ENCODE measurements at places on chromosomes 4 and X.

GRCh38 chr4:26069218-26069617 lies 155.2 kb downstream of the SMIM20 start:
- no peak for DNase-seq

DNA sequence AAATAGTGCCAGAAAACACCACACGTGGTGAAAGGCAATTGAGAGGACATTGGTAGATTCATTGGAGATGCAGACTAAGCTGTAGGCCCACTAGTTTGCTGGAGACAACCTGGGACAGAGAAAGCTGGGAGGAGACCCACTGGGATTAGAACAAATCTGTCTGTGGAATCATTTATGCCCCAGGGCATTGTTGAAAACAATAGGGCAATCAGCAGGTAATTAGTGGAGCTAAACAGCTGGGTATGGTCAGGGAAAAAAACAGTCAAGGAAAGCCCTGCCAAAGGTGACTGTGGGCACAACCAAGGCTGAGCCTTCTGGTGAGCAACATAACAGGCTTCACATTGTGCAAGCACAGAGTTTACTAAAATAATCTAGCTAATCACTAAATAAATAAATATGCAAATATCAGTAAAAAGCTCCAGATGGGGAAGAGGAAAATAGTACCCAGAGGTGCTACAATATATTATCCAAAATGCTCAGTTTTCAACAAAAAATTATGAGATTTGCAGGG lies 9.0 kb downstream of the TCEAL3 start:
- no peak for DNase-seq

- no peak for DNase-seq
Observed at GRCh38 chrX:137926090-137926489, 360.2 kb downstream of the ZIC3 start.

- DNase-seq, result no peak
Observed at GRCh38 chrX:3990569-3990968, 277.1 kb upstream of the PRKX start.

DNA sequence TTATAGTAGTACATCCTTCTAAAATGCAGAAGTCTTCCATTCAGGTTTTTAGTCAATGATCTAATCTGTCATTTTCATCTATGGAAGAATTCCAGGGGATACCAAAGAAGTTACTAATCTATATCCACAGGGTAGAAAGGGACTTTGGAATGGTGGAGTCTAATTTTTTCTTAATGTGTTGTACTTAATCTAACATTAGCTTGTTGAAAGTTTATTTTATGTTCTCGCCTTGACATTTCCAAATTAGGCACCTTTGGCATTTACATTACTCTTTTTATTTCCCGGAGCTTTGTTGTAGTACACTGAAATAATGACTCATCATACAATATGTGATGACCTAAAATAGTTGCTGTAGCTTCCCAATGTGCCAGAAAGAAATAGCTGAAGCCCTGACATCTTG lies 91.5 kb downstream of the HTR2C start:
- no peak for DNase-seq

DNA sequence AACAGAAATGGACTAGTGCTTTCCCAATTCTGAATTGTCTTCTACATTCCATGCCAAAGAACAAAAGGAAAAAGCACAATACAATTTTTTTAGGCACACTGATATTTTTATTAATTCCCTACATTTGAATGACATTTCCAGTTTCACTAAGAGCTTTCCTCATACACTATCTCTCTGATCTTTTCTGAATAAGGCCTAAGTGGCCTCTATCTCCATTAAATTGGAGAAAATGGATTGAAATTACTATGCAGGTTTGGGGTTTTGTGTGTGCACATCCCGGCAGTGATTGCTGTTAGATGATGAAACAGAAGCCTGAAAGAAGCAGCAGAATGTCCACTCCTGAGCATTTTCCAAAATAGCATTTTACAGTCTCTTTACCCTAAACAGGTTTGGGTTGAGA lies 104.0 kb downstream of the ATP11C start:
- DNase-seq, result no peak

DNA sequence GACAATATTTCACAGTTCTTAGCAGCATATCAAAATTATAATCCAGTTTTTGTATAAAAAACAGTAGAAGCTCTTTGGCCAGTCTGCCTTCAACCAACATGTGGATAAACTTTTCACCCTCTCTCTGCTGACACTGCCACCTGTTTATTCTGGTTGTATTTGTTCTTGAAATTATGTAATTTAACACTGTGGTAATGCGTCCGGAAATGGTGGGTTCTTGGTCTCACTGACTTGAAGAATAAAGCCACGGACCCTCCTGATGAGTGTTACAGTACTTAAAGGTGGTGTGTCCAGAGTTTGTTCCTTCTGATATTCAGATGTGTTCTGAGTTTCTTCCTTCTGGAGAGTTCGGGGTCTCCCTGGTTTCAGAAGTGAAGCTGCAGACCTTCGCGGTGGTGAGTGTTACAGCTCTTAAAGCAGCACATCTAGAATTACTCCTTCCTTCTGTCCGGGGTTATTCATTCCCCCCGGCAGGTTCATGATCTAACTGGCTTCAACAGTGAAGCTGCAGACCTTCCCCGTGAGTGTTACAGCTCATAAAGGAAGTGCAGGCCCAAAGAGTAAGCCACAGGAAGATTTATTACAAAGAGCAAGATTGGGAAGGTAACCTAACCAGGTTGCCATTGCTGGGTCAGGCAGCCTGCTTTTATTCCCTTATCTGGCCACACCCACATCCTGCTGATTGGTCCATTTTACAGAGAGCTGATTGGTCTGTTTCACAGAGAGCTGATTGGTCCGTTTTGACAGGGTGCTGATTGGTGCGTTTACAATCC lies 15.7 kb downstream of the FAM184B start:
- no peak for DNase-seq

- no peak for DNase-seq
Observed at GRCh38 chrX:102976793-102977495, 39.9 kb downstream of the RAB40AL start.

DNA sequence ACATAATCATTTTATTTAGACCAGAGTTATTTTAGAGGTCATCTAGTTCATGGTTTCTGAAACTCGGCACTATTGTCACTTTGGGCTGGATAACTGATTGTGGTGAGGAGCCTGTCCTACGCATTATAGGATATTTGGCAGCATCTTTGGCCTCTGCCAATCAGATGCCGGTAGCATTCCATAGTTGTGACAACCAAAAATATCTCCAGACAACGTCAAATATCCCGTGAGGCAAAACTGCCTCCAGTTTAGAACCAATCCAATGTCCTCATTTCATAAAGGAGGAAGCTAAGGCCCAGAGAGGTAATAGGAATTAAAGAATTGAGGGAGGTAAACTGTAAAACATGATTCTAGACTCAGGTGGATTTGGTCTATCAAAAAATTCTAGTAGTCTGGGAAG lies 6.1 kb downstream of the ZMAT1 start:
- no peak for DNase-seq

- no peak for DNase-seq
Observed at GRCh38 chrX:72243472-72243871, 4.6 kb upstream of the ERCC6L start.

- no peak for DNase-seq
Observed at GRCh38 chr4:151729731-151730559, 30.9 kb downstream of the GATB start.

GRCh38 chr4:70704931-70705182 lies 16.5 kb downstream of the UTP3 start:
- no peak for DNase-seq

DNA sequence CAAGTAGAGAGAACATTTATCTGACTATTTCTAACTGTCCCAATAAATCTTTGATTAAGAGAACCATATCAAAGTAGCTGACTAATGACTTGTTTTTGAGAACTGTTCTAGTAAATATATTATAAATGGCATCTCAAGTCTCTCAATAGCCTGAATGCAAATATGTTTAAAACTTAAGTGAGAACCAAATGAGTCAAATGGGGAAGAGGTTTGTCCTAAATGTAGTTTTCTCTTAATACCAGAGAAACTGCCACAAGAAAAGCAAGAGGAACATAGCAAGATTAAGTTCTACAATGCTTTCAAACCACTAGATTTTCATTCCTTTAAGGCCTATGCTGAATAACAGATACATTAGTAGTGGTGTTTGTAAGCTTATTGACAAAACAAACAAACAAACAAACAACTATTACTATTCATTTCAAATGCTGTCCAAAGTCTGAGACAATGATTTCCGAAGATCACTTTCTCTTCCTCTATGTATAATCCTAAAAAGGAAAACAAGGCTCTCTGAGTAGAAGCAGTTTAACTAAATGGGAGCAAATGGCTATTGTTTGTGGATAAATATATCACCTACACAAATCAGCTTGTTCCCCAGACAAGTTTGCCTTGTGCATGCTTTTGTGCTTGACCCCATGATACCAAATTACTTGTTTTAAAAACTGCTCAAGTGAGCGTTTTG lies 408.4 kb upstream of the EMCN start:
- no peak for DNase-seq

DNA sequence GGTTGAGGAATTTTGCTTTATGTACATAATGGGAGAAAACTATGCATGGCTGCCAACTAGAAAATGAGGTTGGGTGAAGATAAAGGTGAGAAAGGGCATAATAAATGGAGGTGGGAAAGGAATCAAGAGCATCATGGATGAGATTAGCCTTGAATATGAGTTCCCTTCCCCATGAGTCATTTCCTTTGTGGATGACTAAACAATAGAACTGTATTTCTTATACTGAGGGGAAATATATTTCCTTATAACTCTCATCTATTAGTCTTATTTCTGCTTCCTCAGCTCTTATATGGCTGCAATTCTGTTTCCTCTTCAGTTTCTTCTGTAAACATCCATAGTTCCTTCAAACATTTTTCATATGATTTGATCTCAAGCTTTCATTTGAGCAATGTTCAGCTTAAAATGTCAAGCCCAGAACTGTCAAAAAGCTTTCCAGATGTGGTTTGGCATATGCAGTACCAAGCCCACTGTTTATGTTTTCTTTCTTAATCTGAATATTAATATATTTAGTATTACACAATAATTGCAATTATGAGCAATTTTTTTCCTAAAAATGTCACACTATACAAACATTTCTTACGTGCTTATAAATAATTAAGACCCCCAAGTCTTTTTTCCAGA lies 100.7 kb upstream of the GRPR start:
- DNase-seq, result no peak

- no peak for DNase-seq
Observed at GRCh38 chrX:56309881-56310280, 77.7 kb downstream of the KLF8 start.

GRCh38 chrX:119516157-119516702 lies 48.0 kb downstream of the SLC25A5 start:
- DNase-seq, result peak; percentile 2

DNA sequence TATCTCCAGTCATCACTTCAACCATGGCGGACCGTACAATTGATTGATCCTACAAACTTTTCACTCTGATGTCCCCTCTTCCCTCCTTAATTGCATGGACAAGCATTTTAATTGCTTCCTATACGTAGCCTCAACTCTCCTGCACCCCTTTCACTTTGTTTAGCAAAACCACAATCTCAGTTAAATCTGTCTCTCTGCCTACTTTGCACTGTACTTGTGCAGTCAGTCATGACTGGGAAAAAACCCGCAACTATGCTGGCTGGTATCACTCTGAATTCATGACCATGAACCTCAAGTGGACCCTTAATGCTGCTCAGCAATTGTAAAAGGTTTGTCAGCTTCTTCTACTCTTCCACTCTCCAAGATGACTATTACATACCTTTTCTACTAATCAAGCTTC lies 51.7 kb upstream of the AFF2 start:
- DNase-seq, result no peak

DNA sequence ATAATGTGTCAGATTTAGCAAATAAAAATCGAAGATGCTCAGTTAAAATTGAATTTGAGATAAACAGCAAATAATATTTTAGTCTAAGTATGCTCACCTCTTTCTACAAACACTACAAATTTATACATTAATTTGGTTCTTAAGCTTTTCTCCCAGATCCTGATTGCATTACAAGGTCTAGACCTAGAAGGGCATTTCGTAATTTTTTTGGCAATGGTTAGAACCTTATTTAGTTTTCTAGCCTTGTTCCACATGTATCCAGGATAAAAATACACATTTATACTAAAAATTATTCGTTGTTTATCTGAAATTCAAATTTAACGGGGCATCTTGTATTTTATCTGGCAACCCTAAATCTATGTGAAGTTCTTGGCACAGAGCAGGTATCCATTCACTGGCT lies 2.5 kb upstream of the CDKL5 start:
- no peak for DNase-seq

DNA sequence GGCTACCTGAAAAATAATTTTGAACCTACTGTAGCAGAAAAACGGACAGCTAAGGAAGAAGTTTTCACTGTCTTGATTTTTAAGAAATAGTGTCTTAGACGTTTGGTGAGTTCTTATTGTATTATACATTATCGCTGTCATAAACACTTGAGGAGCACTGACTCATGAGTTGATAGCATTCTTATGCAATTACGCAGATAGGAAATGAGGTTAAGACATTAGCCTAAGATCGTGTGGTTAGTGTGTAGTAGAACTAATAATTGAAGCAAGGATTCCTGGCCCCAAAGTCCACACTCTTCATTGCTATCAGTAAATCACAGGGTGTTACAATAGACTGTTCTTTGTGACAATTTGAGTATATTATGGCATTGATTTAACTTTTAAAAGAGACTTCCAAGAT lies 238.1 kb downstream of the ARAP2 start:
- DNase-seq, result no peak

GRCh38 chr4:108626056-108626455 lies 5.7 kb downstream of the RPL34 start:
- DNase-seq, result no peak

DNA sequence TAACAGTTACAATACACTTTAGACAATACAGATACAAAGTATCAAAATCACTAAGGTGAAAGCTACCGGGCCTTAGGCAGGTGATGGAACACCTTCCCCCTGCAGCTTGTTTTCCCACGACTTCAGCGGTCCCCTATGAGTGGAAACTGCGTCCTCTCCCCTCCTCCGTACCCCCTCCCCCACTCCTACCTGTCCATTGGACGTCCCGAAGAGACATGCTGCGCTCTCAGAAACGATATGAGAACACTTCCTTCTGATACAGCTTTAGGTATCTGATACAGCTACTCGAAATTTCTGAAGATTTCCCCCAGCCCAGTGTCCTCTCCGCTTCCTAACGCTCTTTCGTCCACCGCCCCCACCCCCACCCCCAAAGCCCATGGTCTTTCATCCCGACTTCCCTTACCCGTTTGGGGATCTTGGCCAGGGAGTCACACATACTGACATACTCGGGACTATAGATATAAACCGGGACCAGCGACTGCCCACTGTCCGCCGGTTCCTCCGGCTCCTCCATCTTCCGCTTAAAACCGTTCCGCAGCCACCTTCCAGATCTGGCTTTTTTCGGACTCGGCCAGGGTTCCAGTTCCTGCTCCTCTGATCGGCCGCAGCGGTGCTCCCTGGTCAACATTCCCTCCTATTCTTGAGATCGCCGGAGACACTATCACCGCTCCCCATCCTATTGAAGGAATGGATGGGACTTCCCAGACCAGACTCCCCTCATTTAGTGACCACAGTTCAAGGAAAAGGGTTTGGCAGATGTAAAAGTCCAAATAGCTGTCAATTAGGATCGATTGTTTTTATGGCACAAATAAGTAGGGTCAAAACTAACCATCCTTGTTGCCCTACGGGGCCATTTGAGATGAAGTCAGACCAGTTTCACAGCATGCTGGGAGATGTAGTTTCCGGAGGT lies at the start of gene HDAC8:
Gene HDAC8, minus strand, starts transcription at position 596 of the 910 bp plus-strand sequence. Its CDS starts 82 bp downstream, at position 514.
- DNase-seq, result no peak

- no peak for DNase-seq
Observed at GRCh38 chr4:85495621-85496020, 20.7 kb downstream of the ARHGAP24 start.

GRCh38 chr4:121255986-121256750 lies 92.0 kb upstream of the TNIP3 start:
- DNase-seq, result no peak

Measured in stimulated activated CD8-positive, alpha-beta memory T cell treated with anti-CD3 and anti-CD28 coated beads, Interleukin-2, amount 100 ng/mL, for 1 hour (primary cell).